Suppressor macrophage treated with lipopolysaccharide for 1 hour (primary cell): ENCODE measurements at places on chromosomes 7 and 10.
A peak's percentile ranks its signal among the peaks of the same experiment; 100 is the strongest.

DNA sequence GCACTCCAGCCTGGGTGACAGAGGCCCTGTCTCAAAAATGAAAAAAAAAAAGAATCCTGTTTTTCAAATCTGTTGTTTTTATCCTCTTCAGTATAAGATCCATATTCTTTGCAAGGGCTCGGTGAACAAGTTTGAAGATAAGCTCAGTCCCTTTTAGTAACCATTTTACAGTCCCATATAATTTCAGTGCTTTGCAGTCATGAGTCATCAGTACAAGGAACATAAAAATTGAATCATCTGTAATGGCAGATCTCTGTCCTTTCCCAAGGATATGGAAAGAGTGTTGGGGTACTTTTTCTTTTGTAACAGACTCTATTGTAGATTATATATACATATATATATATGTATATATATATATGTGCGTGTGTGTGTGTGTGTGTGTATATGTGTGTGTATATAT is 52.2 kb upstream of the ZPBP start:
- DNase-seq: peak; percentile 58

DNA sequence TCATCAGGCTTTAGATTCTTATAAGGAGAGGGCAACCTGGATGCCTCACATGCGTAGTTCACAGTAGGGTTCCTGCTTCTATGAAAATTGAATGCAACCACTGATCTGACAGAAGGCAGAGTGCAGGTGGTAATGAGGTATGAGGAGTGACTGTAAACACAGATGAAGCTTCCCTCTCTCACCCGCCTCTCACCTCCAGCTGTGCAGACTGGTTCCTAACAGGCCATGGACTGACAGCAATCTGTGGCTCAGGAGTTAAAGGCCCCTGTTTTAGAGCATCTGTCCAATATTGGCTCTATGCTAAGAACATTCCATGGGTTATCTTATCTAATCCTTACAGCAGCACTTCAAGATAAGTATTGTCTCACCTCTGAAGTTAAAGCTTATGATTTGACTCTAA is 213.5 kb upstream of the NRP1 start:
- DNase-seq: no peak

GRCh38 chr7:1152492-1152891 is 7.5 kb downstream of the ZFAND2A start:
- no peak for DNase-seq

DNA sequence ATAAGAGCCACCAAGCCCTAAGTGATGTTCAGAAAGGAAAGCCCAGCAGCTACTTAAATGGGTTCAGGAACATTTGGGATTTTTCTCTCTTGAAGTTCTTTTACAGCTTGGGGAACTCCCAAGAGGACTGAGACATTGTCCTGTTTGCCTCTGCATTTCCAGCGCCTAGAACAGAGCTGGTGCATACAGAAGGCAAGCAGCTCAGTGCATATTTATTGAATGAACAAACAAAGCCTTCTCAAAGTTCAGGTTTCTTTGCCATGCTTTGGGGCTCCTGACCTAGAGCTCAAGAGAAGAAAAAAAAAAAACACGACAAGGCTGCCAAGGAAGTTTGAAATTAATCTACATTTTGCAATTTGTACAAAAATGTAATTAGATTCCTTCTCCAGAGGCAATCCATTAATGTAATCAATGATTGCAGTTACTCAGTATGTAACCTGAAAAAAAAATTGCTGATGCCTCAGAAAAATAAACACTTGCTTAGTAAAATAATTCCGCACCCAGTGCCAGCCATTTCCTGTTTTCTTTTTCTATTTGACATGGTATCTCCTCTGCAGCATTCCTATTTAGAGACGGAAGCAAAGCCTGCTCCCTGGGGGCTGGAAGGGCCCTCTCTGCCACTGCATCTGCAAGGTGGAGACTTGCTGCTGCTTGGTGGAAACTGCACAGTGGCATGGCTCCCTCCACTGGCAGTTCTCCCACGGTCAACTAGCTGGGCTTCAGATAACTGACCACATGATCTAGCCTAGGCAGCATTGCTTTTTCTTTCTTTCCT is 157.3 kb downstream of the TMEM178B start:
- DNase-seq: peak; percentile 10

GRCh38 chr7:36048141-36048901 is 104.7 kb upstream of the EEPD1 start:
- no peak for DNase-seq

DNA sequence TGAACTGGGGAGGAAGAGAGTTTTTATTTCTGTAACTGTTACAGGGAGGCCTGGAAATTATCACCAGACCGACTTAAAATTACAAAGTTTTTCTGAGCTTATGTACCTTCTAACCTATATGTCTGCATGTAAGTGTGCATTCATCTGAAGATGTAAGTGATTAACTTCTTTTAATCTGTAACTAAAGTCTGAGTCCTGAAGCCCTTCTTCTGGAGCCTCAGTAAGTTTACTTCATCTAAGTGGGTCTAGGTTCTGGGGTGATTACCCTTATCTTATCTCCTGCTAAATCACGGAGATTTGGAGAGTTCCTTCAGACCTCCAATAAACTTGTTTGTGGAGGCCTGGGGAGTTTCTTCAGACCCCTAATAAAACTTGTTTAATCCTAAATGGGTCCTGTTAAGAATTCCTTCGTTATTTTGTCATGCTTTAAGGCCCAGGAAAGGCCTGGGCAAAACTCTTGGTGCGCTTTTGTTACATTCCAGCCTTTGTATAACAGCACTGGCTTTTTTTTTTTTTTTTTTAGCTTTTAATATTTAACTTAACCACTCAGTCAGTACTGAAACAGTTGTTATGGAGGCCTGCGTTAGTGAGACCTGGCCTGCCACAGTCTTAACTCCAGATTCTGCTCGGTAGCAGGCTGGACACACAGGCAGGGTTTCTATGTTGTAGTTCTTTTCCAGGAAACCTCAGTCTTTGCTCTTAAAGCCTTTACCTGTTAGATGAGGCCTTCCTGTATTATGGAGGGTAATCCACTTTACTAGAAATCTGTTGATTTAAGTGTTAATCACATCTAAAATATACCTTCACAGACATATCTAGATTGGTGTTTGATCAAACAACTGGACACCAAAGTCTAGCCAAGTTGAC is 33.0 kb downstream of the TPST1 start:
- DNase-seq: no peak

- DNase-seq: no peak
These were observed 212.4 kb upstream of the BMPER start for GRCh38 chr7:33692956-33693355.

DNA sequence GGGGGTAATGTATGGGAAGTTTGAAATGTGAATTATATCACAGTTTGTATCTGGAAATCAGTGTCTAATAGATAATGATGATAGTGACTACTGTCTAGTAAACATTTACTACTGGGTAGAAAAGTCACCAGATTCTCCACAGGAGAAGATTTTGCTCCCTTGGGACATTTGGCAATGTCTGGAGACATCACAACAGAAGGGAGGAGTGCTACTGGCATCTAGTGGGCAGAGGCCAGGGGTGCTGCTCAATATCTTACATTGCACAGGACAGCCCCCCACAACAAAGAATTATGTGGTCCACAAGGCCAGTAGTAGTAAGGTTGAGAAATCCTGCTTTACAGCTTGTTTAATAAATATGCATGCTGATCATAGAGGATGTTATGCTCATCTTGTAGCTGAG is 92.3 kb upstream of the PRPS1L1 start:
- DNase-seq: no peak

DNA sequence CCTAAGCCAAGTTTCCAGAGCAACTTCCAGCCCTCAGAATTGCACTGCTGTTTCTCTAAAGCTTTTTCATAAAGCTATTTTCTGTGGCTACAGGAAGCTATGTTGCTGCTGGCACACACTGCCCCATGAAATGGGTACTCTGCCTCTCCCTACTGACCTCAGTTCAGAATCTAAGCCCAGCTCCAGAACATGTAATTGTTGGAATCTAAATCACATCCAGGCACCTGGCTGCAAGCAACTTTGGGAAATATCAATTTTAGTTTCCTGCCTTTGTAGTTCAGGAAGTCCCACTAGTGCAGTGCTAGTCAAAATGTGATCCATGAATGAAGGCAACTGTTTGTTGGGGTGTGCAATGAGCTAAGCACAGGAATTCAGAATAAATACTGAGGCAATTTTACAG is 226.2 kb downstream of the THSD7A start:
- DNase-seq: no peak

GRCh38 chr7:36748017-36748487 is 23.8 kb upstream of the AOAH start:
- peak; percentile 53 for DNase-seq

DNA sequence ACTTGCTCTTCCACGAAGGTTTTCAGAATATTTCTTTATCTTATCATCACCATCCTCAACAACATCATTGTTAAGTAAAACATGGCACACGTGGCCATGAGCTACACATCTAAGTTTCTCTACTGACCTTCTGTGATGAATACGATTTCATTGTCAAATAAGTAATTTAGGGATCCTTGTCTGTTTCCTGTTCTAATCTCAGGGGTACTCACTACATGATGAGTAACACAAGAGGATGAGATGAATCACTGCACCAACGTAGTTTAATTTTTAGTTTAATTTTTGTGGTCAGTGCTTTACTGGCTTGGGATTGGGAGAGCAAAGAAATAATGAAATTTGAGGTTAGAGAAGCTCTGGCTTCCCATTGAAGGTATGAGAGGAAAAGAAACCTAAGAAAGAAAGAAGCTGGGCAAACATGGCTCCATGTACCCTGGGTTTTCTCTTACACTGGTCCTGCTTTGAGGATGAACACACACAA is 461.9 kb upstream of the KLF6 start:
- DNase-seq: no peak

- no peak for DNase-seq
These were observed 12.1 kb upstream of the PPIA start for GRCh38 chr7:44784364-44784763.

- DNase-seq: no peak
These were observed 97.1 kb downstream of the SH3PXD2A start for GRCh38 chr10:103758294-103758681.
